ENCODE measurements at places on chromosomes 12 and 14.
A peak's percentile ranks its signal among the peaks of the same experiment; 100 is the strongest.

- DNase-seq = no peak
Measured at GRCh38 chr12:18419311-18419710, 158.0 kb downstream of the PIK3C2G start.

- DNase-seq = no peak
Measured at GRCh38 chr12:17361224-17361623, 728.8 kb downstream of the RERGL start.

- no peak for DNase-seq
Measured at GRCh38 chr14:59254911-59255545, 66.6 kb downstream of the DAAM1 start.

GRCh38 chr14:100889641-100890040 is 13.9 kb downstream of the RTL1 start:
- no peak for DNase-seq

DNA sequence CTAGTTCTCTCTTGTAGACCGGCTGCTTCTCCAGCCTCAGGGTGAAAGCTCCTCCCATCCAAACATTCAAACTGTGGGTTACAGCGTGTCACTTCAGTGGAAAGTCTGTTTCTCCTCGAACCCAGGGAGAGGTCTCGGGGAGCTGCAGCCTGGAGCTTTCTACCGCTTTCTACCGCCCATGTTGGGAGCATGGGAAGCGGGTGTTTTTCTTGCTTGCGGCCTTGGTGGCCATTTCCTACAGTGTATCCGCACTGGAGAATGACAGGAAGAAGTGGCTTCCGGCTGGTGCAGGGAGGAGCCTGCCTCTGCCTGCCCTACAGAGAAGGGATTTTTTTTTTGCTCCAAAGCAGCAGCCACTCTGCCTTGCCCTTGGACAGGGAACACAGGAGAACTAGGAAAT is 21.2 kb downstream of the ZFP36L1 start:
- DNase-seq = no peak

DNA sequence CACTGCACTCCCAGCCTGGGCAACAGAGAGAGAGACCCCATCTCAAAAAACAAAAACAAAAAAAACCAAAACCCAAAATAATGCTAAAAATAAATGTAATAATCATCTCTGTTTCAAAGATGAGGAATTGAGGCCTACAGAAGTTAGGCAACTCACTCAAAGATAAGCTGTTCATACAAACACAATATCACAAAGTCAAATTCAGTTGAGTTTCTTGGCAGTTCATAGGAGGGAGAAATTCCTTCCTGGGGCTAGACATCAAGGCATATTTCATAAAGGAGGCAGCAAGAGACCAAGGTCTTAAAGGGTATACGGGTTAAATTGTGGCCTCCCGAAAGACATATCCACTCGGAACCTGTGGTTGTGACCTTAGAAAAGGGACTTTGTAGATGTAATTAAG is 8.7 kb upstream of the TBPL2 start:
- no peak for DNase-seq

GRCh38 chr12:115135800-115136211 is 451.8 kb upstream of the TBX3 start:
- no peak for DNase-seq

DNA sequence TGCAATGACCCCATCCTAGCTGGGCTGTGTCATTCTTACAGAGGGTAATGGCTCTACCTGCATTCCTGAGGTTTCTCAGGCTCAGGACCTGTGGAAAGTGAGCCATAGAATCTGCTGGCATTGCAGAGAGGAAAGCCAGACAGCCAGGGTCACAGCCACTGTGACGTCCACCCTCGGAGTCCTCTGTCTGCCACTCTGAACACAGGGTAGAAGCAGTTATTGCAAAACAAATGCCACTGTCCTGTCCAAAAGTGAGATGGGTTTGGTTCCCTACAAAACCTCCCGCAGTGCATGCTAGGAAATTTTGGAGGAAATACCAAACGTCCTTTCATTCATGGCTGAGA is 37.8 kb downstream of the TNFAIP2 start:
- no peak for DNase-seq

GRCh38 chr12:73892201-73892600 is 645.4 kb upstream of the ATXN7L3B start:
- no peak for DNase-seq

DNA sequence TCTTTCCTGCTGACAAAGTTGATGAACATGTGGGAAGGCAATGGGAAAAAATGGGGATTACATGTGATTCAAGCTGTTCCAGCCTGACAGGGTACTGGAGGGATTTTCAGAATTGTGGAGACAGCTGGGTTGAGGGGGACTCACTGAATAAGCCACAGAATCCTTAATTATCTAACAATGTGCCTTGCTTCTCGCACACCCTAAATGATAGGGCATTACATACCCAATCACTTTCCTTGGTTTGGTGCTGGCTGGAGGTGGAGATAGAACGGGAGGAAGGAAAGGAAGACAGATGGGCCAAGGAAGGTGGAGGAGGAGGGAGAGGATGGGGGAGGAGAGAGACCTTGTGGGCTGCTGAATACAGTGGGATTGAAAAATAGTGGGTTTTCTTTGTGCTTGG is 20.7 kb downstream of the PELI2 start:
- DNase-seq = no peak

- DNase-seq = no peak
Measured at GRCh38 chr12:32437095-32437515, 37.7 kb downstream of the FGD4 start.

GRCh38 chr12:99201906-99202645 is 445.5 kb upstream of the GARIN6 start:
- DNase-seq = no peak

- DNase-seq = no peak
Measured at GRCh38 chr14:43671716-43672485, 835.2 kb downstream of the FSCB start.

DNA sequence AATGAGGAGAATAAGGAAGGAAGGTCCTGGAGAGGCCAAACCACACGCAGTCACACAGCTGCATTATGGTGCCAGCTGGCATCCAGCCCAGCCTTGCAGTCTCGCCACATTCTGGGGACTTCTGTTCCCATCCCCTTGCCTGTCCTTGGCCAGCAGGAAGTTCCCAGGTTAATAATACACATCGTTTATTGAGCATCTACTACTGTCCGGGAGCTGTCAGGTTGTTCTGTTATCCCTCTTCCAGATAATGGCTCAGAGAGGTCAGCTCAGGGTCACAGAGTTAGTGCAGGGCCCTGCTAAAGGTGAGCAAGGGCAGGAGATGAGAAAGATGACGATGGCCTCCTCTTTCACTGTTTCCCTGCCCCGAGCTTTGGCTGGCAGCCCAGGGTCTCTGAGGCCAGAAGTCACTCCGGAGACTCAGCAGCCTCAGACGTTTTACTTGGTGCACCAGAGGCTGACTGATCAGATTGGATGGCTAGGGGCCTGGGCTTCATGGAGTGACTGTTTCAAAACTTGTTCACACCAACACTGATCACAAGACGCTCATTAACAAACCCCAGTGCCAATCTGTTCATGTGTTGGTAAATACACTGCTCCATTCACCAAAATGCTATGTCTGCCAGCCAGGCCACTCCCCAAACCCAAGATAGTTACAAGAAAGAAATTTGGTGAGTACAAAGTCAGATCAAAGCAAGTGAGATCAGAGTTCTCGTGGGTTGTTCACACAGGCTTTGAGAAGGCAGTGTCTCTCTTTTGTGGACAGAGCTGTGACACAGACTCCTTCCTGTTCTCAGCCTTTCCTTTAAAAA is 79.2 kb downstream of the B4GALNT3 start:
- peak; percentile 91 for DNase-seq

DNA sequence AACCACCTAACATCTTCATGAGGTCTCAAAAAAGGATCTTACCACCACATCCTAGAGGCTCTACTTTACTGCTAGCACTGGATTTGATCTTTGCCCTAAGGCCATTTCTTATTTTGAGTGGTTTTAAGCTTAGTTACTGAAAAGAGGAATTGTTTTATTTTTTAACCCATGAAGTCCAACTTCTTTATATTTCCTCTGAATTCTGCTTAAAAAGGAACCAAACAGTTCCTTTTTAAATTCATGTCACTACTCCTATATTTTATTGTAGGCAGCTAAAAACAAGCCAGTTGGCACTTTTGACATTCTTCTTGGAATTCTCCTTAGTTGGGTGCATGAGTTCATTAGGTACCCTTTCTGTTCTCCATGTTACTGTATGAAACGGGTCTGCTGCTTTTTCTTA is 76.4 kb downstream of the FGD4 start:
- DNase-seq = no peak

DNA sequence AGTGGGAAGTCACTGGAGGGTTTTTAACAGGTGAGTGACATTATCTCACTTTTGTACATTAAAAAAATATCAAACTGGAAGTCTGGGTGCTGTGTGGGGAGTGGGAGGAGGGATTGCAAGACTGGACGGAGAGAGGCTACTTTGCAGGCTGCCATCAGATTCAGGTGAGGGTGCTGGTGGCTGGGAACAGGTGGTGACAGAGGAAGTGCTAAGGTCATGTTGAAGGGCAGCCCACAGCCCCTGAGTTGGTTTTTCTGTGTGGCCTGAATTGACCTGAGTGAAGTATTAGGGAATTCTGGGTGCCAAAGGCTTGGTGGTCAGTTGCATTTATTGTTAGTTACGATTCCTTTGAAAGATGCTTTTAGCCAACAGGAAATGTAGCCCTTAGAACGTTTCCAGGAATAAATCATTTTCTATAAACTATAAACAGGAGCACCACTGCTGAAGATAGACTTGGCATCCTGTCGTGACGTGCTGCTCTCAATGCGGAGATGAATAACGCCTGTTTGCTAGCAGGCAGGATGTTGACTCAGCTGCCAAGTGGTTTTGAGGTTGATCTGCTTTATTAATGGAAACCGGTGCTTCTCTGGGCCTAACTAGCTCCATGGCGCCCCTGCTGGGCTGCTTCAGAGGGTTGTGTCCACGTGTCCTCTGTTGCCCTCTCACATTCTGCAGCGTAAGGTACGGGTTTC is 707.5 kb upstream of the TMEM132C start:
- DNase-seq = peak; percentile 92

DNA sequence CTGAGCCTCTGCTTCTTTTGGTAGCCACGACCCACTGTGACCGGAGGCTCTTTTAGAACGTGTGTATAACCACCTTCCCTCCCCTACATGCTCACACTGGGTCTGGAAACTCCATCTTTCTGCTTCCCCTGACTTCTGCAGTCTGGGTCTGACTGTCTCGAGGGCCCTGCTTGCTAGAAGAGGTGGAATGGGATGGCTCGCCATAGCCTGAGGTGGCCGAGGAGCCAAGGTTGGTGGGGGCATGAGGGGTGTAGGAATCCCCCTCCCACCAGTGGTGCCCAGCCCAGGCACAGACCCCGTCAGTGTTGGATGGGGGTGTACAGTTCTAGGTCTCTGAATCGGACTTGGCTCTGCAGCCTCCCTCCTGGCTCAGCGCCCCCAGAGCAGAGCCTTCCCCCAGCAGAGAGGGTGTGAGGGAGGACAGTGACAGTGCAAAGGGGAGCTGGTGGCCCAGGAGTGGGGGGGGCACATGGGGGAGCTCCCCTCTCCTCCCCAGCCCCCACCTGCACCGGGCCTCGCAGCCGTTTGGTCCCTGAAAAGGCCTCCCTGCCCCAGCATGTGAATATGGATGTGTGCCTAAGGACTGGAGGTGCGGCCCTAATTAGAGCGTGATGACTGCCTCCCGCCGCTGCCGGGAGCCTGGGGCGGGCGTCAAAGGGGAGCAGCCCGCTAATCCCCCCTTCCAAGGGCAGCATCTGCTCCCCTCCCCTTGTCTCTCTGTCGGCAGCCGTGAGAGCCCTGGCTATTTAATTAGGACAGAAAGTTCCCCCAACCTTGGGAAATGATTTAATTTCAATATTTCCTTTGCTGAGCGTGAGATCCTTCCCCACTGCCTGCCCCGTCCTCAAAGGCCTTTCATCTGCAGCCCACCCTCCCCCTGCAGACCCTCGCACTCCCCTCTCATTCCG is 196.2 kb upstream of the C14orf180 start:
- DNase-seq = no peak

- no peak for DNase-seq
Measured at GRCh38 chr12:32887058-32887457, 9.5 kb downstream of the PKP2 start.

DNA sequence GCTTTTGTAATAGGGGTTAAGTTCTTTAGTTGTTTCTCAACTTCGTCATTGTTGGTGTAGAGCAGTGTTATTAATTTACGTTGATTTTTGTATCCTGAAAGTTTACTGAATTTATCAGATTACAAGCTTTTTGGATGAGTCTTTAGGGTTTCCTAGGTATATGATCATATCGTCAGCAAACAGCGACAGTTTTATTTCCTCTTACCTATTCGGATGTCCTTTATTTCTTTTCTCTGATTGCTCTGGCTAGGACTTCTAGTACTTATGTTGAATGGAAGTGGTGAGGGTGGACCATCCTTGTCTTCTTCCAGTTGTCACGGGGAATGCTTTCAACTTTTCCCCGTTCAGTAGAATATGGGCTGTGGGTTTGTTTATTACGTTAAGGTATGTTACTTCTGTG is 37.8 kb downstream of the AEBP2 start:
- DNase-seq = no peak

- no peak for DNase-seq
Measured at GRCh38 chr14:75521415-75522199, 662 bp upstream of the BATF start.

DNA sequence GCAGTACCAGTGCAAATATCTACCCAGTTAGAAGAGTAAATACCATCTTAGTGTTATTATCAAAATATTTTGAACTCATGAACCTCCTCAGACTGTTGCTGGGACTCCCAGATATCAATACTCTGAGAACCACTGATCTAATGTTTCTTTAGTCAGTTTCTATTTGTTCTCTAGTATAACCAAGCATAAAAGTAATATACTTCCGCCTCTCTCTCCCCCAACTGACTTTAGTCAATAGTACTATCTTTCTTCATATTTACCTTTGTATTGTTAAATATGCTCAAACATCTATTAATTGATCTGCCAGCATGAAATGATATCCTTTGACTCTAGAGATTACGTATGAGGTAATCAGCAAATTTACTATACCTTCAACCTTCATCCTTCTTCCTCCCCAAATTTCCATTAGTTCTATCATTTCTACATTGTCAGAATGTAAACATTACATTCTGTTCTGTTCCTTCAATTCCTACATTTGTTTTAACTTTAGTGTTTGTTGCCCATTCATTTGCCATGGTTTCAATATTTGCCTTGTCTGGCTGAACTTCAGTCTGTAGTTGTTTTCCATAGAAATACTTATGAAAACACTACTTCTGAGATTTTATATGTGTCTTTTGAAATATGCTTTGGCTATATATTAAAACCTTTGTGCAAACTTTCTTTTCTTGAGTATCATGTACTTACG is 192.5 kb upstream of the PDE3A start:
- no peak for DNase-seq

DNA sequence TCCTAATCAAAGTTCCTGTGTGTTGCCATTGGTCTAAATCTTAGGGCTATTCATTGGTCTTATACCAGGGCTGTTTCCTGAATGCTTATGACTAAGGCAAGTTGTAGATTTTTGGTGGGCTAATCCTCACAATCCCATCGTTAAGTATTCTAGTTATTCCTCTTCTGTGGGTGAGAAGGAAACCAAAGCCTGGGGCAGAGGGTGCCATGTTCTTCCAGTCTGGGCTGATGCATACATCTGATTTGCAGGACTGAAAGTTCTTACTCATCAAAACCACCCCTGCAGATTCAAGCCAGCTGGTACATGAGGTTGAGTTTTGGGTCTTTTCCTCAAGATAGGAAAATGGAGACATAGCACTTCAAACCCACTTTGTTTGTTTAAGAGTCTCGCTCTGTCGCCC is 25.7 kb downstream of the PPP1CC start:
- DNase-seq = no peak

Data from RPMI8226 (cell line).